ENCODE measurements at places on chromosomes 2 and 18.

- no peak for DNase-seq
Measured at GRCh38 chr2:43158259-43158880, 68.0 kb downstream of the ZFP36L2 start.

DNA sequence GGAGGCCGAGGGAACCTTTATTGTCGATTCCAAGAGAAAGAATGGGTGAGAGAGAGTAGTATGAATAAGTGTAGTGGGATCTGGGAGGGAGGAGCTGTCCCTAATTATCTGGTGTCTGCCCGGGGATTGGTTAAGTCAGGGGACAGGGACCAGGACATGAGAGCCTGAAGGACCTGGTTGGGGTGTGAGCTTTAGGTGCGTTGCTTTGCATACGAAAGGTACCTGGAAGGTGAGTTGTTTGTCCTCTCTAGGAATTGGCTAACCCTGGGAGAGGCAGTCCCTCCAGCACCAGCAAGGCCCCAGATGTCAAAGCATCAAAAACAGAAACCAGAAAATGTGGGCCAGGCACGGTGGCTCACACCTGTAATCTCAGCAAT lies 48.1 kb upstream of the RPL31 start:
- DNase-seq = no peak

- DNase-seq = no peak
Measured at GRCh38 chr18:50696929-50697328, 122.9 kb downstream of the MRO start.

- no peak for DNase-seq
Measured at GRCh38 chr18:76491473-76491775, 3.6 kb downstream of the ZNF516 start.

DNA sequence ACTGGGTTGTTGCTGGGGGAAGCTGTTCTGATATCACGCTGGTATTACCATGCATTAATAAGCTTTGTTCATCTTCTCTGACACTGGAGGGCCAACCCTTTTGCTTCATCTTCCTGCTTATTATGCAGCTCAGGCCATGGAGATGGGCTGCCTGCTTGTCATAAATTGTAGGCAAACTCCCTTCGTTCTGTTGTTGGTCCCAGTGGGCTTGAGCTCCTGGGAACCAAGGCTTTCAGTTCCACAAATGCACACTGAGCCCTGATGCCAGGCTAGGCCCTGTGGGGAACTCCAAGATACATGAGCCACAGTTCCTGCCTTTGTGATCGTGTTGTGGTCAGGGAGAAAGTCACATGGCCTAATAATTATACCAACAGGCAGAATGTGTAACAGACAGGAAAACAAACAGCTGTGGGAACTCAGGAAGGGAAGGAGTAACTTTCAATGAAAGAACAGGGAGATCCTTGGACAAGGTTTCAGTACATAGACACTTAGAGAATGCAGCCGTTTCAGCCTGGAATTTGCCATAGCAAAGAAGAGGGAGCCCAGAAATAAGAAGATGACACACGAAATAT lies 49.0 kb upstream of the BCL2L11 start:
- DNase-seq = no peak

Data from CMK (cell line).